ENCODE measurements at places on chromosomes 12 and 14. TPM values are rescaled to one million over a fixed set of nuclear protein-coding genes. Genes with fewer than 3 reads are reported as not detected.
A peak's percentile ranks its signal among the peaks of the same experiment; 100 is the strongest.

DNA sequence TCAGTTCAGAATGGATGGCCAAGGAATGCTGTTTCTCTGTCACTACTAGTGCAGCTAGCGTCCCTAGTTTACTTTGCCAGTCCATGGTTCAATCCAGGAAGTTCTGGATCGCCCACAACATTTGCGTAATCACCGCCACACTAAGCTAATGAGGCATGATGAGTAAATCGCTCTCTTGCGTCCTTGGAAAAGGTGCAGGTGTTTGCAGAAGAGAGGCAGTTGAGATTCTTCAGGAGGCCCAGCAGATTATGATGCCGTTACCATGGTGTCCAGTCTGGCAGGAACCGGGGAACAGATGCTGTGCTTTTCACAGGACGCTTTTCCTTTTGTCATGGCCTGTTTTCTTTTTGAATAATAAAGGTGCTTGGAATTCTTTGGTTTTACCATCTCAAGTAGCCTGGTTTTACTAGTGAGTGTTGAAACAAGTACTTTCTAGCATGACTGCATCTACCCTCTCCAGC lies 9.0 kb downstream of the TPH2 start:
- peak; percentile 28 for DNase-seq

GRCh38 chr14:95575840-95576473 lies 41.1 kb downstream of the GLRX5 start:
- peak; percentile 53 for DNase-seq

The NTN4 gene
- total RNA-seq, result 1.4 TPM

The GARIN6 gene
- not detected for total RNA-seq

GRCh38 chr12:93670104-93670503 lies 7.1 kb upstream of the CRADD start:
- DNase-seq, result no peak

- DNase-seq, result no peak
These were observed 31.2 kb upstream of the FOS start for GRCh38 chr14:75247286-75247922.

GRCh38 chr12:94220804-94221203 lies 72.4 kb downstream of the PLXNC1 start:
- DNase-seq, result no peak

- DNase-seq, result peak; percentile 79
These were observed 68.5 kb upstream of the CAPRIN2 start for GRCh38 chr12:30823156-30823699.

GRCh38 chr12:70828351-70828750 lies 92.2 kb downstream of the PTPRR start:
- no peak for DNase-seq

DNA sequence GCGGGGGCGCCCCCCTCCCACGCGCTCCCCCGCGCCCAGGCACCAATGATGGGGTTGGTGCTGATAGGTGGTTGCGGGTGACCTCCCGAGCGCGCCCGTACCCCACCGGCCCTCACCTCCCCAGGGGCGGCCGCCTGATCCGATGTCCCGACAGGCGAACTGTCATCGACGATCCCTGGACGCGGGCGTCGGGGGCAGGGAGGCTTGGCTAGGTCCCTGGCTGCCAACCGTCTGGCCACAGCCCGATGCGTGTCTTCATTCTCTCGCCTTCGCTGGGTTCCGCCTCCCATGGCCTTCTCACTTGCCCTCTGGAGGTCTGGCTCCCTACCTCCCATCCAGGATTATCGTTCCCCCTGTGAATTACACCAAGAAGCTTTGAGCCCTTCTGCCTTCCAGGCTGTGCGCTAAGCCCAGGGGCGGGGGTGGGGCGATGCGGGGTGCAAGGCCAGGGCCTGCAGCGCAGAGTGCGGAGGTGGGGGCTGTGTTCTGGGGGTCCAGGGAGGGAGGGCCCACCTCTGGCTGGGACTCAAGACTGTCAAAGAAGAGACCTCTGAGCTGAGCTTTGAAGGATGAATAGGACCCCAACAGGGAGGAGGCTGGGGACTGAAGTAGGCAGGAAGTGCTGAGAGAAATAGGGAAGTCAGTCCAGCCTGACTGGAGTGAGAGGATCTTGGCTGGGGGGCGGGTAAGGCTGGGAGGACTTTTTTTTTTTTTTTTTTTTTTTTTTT lies 7.7 kb upstream of the RACGAP1 start:
- DNase-seq, result peak; percentile 87

The IFNG-AS1 gene
- total RNA-seq, result not detected

The DLK1 gene
- total RNA-seq, result 1.5 TPM

DNA sequence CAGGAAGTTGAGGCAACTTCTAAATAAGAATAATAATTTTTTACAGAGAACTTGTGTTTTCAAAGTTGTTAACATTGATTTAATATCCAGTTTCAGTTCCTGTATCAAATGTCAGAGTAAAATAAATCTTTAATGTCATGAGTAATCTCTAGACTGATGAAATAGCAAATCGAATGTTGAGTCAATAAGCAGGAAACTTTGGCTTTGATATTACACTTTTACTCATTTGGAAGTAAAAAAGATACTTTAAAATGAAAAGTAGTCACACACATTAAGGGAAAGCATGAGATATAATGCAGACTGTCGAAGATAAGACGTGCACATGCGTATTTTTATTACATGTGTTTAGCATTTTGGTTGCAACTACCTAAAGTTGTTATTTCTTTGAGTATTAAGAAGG lies 78.2 kb upstream of the PTGDR start:
- no peak for DNase-seq

GRCh38 chr12:1443421-1444141 lies 150.8 kb downstream of the FBXL14 start:
- no peak for DNase-seq

- no peak for DNase-seq
These were observed 4.4 kb downstream of the AMHR2 start for GRCh38 chr12:53427905-53428594.

DNA sequence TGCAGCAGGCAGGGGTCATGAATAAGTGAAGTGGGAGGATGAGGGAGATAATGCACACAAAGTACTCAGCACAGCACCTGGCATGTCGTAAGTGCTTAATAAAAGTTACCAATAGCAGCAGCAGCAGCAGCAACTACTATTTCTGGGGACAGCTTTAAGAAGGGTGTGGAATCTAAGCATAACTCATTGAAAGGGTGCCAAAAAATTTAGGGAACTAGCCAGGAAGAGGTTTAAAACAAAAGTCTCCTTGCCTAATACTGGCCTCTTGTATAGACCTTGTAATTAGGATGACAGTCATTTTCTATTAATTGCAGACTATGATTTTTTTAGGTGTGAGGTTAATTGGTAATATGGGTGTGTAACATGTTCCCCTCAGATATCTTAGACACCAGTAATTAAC lies 179.9 kb downstream of the PTPN11 start:
- DNase-seq, result no peak

The TESPA1 gene
- total RNA-seq, result not detected

The ANO2 gene
- 0.76 TPM for total RNA-seq

DNA sequence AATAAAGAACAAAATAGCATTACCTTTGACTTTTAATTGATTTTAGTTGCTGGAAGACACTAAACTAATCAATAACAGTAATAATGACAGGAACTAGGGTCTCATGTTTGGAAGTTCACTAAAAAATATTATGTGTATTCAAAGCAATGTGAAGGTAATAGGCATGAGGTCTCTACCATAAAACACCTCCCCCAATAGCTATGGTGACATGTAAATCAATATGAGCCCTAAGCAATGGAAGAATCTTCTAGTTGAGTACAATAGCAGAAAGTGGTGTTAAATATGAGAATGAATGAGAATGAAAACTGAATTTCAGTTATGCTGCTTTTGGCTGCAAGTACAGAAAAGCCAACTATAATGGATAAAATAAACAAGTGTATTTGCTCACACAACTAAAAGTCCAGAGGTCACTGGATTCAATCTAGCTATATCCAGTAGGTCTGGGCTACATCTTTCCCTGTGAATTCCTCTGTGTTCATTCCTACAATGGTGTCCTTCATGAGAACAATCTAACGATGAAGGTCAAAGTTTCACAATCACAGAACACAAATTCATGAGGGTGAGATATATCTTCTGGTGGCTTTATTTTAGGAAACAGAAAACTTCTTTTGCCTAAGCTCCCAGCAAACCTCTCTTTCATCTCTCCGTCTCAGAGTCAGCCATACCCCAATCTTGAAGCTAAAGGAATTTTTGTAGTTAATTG lies 728.0 kb downstream of the FSCB start:
- DNase-seq, result no peak

The RGS6 gene
- 0.87 TPM for total RNA-seq

- peak; percentile 14 for DNase-seq
These were observed 482.8 kb upstream of the TBX3 start for GRCh38 chr12:115166698-115167315.

GRCh38 chr12:115810122-115810901 lies 467.2 kb downstream of the MED13L start:
- DNase-seq, result no peak

- peak; percentile 66 for DNase-seq
These were observed 48.6 kb upstream of the TMEM233 start for GRCh38 chr12:119544765-119545625.
